Vagina (tissue), 2 donors: ENCODE measurements at places on chromosomes 12 and 14.

DNA sequence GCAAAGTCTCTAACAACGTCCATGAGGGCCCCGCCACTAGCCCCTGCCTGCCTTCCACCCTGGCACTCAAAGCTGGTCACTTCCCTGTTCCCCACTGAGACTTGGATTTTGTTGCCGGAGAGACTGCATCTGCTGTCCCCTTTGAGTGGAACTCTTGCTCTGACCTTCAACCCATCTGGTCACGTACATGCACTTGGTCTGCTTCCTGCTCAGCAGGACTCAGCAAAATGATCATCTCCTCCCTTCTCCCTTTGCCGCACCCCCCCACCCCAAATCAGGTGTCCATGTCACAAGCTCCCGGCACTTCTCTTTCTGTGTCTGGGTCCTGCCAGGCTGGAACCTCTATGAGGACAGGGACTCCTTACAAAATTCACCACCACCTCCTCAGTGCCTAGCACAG, 180.9 kb downstream of the CHST11 start:
- DNase-seq: no peak

DNA sequence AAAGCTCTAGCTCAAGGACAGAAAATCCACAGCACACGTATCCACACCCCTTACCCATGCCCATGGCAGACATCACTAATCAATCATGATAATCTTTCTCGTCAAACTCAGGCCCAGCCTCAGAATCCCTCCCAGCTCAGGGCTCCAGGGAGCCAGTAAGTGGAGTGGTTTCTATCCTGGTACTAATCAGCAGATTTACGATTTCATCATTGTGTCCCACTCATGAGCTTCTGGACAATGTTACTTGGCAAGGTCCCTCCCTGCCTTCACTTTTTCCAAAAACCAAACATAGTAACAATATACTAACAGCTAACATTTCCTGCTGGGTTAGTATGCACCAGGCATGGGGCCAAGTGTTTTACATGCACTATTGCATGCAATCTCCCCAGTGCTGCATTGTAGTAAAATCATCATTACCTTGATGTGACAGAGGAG, 45.8 kb upstream of the NCOR2 start:
- no peak for DNase-seq

DNA sequence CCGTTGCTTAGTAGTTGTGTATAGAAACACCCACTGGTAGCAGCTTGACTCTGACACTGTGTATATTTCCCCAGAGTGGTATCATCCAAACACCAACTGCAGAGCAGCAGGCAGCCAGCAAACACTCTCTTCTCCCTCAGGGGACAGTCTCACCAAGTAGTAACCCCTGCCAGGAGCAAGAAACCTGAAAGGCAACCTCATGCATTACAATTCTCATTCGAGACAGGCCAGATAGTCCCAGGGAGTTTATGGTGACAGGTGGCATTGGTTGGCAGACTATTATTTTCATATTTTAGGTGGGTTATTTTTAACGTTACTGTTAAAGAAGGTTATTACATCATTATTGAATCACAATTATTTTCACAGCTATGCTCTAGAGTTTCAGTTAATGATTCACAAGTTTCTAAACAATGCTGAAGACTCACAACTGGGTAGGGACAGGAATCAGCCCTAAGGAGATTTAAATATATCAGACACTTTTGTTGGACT, 222.8 kb downstream of the EGLN3 start:
- no peak for DNase-seq

- no peak for DNase-seq
These were observed 153.5 kb upstream of the HMGA2 start for GRCh38 chr12:65670775-65671174.

GRCh38 chr12:64269161-64269560, 47.1 kb upstream of the KICS2 start:
- no peak for DNase-seq

DNA sequence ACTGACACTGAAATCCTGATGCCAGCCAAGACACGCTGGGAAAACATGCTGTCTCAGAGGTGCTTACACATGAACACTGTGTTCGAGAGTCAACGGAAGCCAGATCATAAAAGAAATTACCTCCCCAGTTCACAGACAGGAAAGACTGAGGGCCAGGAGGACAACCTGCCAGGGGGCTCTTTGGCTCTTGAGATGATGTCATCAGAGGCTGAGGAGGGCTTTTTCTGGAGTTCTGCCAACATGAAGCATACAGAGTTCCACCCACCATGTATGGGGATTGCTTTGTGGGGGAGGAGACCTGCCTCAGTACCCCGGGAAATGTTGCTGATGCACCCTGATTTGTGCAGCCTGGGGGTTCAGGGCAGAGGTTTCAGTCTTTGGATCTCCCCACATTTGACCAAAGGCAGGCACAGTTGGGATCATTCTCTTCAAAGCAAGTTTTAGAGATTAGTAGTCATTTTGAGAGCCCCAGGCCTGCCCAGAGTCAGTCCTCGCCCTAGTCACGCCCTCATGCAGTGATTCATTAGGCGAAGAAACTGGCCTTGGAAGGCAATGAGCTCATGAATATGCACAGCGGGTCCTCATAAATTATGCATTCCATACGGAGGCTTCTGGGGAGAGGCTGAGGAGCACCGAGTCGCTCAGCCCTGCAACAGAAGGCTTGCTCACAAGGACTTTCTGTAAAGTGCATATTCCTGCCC, 34.9 kb upstream of the EML1 start:
- no peak for DNase-seq

DNA sequence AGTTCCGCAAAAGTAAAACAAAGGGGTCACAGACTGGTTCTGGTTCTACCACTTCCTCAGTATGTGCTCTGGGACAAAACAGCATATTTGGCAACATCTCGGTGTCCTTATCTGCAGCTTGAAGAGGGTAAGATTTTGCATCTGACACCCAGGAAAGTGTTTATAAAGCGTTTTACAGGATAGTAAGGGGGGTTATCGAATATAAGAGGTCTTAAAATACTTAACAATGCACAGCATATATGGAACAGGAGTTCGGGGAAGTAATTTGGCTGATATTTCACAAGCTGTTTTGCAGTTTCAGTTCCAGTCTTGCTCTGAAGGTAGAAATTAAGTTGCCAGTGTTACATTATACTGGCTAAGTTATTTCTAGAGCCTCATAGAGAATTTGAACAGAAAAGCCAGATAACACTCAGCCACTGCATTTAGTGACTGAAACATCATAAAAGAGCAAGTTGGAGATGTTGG, 904 bp upstream of the MAP4K5 start:
- DNase-seq: no peak

- no peak for DNase-seq
These were observed 42.1 kb upstream of the USP44 start for GRCh38 chr12:95593266-95593871.

DNA sequence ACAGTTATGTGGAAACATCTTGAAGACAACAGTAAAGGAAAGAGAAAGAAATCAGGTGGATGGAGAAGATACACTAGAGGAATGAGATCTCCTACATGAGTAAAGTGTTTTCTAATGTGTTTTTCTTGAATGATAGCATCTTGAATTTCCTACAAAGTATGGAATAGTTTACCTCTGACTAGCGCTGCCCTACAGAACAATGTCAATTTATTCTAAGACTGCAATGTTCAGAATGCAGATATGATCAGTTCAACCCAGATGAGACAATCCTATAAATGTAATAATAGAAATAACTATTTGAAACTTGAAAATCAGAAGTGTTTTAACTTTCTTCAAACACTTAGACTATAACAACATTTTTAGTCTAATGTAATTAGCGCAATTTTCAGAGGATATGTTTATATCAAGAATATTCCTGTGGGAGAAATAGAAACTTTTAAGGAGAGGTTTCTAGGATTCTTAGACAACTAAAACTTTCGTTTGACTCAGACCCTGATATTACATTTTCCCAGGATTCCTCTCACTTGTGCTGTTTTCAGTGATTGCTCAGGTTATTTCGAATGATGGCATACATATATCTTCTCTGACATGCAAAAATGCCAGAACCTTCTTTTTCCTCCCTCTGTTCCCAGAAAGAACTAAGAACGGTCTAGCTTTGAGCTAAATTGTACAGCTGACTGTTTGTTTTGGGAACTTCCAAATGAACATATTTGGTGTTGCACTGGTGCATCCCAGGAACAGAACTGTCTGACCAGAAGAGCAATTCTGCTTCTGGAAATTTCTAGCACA, 1017.4 kb downstream of the DIO2 start:
- no peak for DNase-seq

DNA sequence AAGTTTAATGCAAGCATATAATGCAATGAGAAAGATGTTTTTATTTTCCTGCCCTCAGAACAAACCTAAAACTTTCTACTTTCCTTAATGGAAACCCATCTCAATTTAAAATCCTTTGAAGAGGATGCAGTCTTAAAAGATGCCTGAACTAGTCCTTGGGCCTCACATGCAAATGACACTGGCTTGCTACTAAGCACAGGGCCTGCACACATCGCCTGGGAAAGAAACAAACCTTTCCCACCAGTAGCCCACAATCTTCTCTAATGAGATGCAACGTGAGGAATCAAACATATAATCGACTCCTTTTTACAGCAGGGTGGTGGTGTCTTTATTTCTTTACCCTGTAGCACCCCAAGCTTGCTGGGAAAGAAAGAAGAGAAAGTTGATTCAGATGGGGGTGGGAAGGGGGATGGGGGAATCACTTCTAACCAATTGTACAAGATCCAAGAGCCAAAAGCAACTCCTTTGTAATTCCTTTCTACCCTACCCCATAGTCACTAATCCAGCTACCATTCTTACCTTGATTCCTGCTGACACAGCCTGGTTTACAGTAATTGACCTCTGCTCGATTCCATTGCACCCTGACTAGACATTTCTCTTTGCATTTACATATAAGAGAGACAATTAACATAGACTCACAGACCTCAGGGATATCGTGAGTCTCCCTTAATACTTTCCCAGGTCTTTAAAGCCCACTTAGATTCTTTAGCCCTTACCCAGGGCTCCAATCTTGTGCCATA, 69.5 kb upstream of the FERMT2 start:
- DNase-seq: no peak

- DNase-seq: no peak
These were observed 19.4 kb downstream of the LPCAT3 start for GRCh38 chr12:6998715-6999451.

DNA sequence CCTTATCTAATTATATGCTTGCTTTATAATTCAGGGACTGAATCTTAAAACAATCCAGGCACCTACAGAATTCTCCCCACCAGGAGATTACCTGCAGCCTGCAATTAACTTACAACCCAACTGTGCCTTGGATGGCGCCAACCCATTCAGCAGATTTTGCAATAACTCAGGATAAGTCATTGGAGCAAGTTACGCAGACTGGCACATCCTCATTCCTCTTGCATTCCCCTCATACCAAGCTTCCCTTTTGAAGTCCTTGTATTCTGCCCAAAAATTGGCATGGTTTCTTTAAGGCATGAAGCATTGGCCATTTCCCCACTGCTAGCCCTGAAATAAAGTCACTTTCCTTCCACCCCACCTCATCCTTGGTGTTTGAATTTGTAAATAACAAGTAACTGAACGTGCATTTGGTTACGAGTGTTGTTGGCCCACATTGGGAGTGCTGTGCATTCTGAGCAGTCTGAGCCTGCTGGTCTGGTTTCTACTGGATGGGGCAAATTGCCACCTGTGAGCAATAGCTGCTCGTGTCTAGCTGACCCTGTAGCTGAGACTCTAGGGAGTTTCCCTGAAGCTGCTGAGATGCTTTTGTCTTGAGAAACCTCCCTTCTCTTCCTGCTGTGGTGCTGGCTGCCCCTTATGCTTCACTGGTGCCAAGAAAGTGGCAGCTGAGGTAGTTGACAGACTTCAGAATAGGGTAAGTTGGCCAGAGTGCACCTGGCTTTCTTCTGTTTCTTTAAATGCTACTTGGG, 99.2 kb upstream of the SCAF11 start:
- DNase-seq: no peak

DNA sequence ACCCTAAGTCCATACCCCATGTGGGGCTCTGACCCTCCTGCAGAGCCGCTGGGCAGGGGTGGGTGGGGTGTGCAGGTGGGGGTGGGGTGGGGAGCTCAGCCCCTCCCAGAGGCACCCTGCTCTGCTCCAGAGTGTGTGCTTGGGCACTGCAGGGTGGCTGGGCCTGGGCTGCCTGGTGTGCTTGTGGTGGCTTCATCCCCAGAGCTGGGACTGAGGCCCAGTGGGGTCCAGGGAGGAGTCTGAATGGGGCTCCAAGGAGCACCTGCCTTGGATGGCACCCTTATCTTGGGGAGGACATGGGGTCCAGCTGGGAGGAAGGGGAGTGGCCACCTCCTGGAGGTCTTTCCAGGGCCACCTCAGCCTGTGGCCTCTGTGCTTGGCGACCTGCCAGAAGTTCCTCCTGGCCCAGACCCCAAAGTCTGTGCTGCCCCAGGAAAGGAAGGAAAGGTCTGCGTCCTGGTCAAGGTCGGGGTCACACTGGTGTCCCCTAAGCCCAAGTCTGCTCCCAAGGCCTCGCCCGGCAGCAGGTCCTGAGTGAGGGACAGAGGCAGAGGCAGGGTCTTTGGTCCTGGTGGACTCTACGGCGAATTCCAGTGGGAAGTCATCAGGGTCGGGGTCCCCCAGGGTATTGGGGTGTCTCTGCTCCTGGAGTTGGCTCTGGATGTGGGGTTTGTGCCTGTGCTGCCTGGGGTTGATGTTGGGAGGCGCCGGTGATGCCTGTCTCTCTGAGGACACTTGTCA, 373.4 kb downstream of the TMEM121 start:
- no peak for DNase-seq

DNA sequence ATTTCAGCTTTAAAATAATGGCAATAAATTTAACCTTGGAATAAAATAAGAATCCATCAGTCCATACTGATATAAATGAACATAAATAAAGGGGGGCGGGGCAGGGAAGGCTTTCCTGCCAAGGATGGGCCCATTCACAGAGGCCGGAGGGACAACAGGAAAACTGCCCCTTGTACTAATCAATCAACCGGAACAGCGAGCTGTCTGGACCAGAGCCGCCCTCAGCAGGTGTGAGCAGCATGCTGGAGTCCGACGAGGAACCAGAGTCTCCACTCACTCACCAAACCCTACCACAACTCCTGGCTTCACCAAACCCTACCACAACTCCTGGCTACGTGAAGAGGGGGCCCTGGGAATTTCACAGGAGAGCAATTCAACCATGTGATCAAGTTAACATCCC, 51.3 kb downstream of the RIMBP2 start:
- no peak for DNase-seq

- DNase-seq: no peak
These were observed 13.0 kb upstream of the TPCN1 start for GRCh38 chr12:113208041-113208934.

- no peak for DNase-seq
These were observed 239.8 kb upstream of the NPAS3 start for GRCh38 chr14:32698831-32699230.

- no peak for DNase-seq
These were observed 20.3 kb downstream of the MED13L start for GRCh38 chr12:116257215-116257614.

GRCh38 chr12:132646850-132647249, 28.3 kb downstream of the P2RX2 start:
- DNase-seq: no peak
